ENCODE measurements at places on chromosomes 3 and 15. TPM values are rescaled to one million over a fixed set of nuclear protein-coding genes. Genes with fewer than 3 reads are reported as not detected.

DNA sequence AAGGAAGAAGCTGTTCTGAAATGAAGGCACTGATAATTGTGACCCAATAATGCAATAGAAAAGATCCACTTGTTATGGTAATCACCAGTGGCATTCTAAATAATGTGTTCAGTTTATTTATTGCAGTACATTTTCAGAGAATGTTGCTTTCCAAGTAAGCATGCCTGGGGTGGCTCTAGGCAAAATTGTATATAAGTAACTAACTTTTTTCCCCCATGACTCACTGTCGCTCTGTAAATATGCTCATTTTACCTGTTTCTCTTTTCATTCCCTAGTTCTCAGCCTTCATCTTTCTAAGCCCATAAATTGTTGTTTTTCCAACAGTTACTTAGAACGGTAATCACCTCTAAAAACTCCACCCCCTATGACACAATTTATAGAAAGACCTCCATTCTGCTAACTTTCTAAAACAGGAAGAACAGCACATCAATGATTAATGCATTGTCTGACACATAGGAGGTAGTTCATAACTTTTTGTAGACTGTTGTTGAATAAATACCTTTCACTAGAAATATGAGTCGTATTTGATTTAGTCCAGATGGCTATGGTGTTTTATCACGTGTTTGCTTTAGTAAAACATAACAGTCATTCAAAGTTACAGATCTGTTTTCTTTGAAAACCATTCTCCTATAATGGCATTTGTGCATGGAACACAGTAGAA lies 143.1 kb downstream of the LSAMP start:
- H3K27me3 ChIP-seq: no peaks in the 10 kb centered on the region
- H3K4me3 ChIP-seq: no peak overlapping the region
- peak overlapping the region; percentile 18 for H3K27ac ChIP-seq
- peaks cover 7% of the 10 kb centered on the region for H3K4me1 ChIP-seq
- no peaks in the 10 kb centered on the region for H3K36me3 ChIP-seq

- DNase-seq: no peak
- no peak overlapping the region for H3K4me3 ChIP-seq
Observed at GRCh38 chr3:181568248-181568647, 143.5 kb upstream of the SOX2 start.

GRCh38 chr15:43361313-43361903 lies 9.4 kb downstream of the ZSCAN29 start:
- peaks cover 85% of the 10 kb centered on the region for H3K36me3 ChIP-seq
- H3K27ac ChIP-seq: no peak overlapping the region
- H3K4me3 ChIP-seq: no peak overlapping the region
- H3K27me3 ChIP-seq: no peaks in the 10 kb centered on the region

GRCh38 chr3:65479990-65480389 lies 558.7 kb downstream of the MAGI1 start:
- no peaks in the 10 kb centered on the region for H3K27me3 ChIP-seq
- no peak overlapping the region for H3K27ac ChIP-seq
- no peak for DNase-seq
- no peaks in the 10 kb centered on the region for H3K4me1 ChIP-seq
- no peak overlapping the region for H3K4me3 ChIP-seq

- no peak overlapping the region for H3K4me3 ChIP-seq
- peaks cover 29% of the 10 kb centered on the region for H3K4me1 ChIP-seq
- DNase-seq: no peak
- no peaks in the 10 kb centered on the region for H3K27me3 ChIP-seq
Observed at GRCh38 chr15:98787936-98788757, 139.8 kb downstream of the IGF1R start.

CIDEC gene
- 0.11 TPM for polyA plus RNA-seq

ISLR gene
- 7.3 TPM for polyA plus RNA-seq

FBLN2 gene
- polyA plus RNA-seq: 4.8 TPM
